ENCODE measurements at places on chromosomes 5 and 9.

DNA sequence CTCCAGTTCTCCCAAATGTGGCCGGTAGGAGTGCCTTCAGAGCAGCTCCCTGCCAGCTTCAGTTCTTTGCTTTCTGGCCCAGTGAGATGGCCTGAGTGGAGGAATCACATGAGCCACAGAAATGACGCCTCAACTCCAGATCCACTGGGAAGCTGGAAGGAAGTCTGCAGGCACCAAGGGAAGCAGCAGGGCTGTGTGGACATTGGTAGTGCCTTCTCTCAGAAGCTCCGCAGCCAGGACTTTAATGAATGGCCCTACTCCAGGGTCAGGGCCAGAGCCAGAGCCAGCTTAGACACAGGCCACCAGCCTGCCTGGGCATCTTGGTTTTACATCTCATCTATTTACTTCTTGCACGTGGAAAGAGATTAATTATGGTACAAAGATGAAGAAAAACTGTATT is 12.0 kb upstream of the PSMB7 start:
- DNase-seq: no peak

DNA sequence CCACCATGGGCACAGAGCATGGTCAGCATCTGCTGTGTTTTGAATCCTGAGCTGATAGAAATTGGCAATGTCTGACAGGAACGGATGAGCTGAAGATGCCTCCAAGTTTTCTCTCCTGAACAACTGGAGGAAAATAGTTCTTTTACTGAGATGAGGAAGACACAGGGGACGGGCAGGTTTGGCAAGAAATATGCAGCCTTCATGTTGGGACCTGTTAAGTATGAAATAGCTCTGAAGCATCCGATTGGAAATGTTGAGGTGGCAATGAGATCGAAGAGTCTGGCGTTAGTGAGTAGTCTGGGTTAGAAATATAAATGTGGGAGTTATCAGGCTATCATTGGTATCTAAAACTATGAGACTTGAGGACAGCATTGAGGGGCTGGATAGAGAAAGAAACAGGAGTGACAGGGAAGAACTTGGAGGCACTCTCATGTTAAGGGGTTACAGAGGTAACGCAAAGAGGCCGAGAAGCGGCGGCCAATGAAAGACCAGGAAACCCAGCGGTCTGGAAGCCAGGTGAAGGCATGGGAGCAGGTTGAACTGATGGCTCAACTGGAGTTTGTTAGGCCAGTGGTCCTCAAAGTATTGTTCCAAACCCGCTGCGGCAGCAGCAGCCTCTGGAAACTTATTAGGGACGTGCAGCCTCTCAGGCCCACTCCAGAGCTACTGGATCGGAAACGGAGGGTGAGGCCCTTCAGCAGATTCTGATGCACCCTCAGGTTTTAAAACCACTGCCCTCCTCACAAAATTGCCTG is 1.0 kb upstream of the MAMDC2 start:
- DNase-seq: no peak

DNA sequence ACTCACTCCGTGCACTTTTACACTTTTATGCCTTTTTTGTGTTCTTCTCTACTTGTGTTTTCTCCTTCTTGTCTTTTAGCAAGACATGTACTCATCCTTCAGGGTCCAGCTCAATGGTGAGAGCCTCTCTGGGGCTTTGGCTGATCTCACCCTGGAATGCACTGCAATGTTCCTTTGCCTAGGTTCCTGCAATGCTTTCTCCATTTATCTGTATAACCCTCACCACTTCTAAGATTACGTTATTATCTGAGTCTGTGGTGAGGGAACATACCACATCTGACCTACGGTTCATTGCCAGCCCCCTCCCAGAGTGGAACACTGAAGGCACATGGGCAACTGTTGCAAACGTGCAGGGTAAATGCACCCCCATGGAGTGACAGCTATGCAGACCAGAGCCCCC is 47.3 kb downstream of the KCNIP1 start:
- DNase-seq: no peak

DNA sequence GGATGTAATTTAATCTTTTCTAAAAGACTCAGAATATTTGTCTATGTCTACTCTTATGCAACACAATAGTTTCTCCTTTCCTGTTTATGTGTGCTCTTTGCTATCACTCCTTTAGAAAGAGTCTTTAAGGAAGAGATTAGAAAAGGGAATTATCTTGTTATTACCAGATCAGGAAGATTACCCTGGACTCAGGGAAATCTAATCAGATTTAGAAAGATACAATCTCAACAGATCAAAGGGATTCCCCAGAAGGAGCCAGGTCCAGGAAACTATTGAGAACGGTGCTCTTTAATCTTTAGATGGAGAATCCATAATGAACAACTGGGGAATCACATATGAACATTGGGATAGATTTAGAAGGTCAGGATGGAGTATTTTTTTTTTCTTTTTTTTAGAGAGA is 32.4 kb upstream of the ZFR start:
- no peak for DNase-seq

DNA sequence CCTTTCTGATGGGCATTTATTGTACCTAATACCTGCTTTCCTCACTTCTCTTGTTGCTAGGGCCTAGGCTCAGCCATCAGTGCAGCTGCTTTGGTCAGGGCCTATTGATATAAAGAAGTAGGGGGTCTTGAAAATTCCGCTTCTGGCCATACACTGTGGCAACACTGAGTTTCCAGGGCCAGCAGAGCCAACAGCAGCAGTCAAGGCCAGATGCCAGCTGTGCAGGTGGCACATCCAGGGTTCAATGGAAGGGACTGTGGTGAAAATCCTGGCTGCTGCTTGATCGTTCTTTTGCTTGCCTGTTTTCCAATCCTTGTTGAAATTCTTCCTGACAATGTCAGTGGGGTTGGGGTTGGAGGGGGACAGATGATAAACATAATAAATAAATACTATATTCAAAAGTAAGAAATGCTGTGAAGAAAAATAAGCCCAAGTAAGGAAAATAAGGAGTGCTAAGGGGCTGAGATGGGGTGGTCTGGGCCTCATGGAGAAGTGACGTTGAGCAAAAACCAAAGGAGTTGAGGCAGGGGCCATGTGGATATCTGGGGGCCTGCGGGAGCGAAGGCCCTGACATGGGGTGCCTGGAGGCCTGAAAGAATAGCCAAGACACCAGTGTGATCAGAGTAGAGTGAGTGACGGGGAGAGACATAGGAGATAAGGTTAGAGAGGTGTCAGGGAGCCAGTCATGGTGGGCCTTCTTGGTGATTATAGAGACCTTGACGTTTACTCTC is 91.0 kb upstream of the ALDH1B1 start:
- peak; percentile 53 for DNase-seq

DNA sequence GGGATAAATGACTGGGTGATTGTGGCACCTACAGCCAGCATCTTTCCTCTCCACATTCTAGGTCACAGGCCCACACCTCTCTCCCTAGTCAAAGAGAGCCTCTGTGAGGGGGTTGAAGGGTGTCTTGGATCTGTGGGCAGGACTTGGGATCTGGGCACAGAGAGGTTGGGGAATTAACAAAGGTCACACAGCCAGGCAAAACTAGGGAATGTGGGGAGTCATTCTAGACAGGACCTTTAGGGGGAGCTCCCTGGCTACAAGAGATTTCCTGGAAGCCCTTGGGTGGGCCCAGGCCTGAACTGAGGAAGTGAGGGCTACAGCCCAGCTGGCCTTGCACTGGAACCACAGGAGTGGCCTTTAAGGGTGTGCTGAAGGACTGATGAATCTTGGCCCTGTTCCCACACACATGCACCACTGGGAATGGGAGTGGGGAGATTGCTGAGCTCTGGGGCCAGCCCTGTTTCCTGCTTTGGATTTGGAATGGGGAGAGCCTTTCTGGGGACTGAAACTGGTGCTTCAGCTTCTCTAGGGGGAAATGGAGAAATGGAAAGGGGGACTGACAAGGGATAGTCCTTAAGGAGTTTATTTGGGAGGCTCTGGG is 12.4 kb upstream of the CXXC5 start:
- DNase-seq: peak; percentile 65

DNA sequence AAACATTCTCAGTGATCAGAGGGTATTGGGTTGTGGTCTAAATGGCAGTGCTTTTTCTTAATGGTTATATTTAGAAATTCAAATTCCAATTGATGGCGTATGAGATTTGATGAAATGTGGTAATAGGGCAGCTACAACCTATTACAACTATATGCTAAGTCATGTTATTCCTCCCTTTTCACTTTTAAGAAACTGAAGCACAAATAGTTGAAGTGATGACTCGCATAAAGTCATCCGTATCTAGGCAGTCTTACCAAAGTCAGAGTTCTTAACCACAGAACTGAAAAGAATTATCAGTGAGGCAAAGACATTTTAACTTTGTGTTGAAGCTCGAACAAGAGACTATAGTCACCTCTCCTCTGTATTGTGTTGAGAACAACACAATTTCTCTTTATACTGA is 28.2 kb downstream of the C9orf152 start:
- DNase-seq: no peak

- no peak for DNase-seq
These were observed 37.0 kb upstream of the OSMR start for GRCh38 chr5:38808666-38809343.

DNA sequence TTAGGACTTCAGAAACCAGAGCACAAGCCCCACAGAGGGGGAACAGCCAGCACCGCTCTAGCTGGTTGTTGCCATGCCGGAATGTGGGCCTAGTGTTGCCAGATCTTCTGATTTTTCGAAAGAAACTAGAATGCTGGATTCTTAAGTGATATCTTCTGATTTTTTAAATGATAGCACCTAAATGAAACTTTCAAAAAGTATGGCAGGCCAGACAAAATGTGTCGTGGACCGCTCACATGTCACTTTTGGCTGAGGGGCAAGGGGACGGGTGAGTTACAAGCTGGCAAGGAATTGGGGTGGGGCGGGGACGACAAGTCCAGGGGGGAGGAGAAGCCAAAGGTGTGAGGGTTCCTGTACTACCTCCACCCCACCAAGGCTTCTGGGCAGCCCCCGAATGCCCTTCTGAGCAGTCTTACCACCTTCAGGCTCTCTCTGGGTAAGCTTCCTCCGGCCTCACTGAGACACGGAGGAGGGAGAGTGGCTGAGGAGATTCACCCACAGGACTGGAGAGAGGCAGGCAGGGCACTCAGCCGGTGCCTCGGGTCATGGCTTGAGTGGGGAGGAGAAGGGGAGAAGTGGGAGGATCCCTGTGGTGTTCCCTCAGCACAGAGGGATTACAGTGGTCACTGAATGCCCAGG is 10.3 kb downstream of the B4GALT7 start:
- DNase-seq: no peak

- no peak for DNase-seq
These were observed 226.6 kb downstream of the SNX18 start for GRCh38 chr5:54743997-54744788.

DNA sequence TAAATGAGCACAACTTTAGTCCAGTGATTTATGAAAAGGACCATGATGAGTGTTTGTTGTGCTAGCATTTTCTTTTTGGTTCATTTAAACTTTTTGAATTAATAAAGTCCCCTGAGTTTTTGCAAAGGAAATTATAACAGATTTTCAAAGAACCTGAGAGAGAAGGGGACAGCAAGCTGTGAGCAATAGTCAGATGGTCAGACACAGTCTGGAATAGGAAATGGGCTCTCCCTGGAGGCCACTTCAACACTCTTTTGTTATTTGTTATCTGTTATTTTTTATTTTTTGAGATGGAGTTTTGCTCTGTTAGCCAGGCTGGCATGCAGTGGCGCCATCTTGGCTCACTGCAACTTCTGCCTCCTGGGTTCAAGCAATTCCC is 171.1 kb downstream of the ARHGEF28 start:
- DNase-seq: no peak

GRCh38 chr5:175206669-175207068 is 237.3 kb downstream of the DRD1 start:
- no peak for DNase-seq

DNA sequence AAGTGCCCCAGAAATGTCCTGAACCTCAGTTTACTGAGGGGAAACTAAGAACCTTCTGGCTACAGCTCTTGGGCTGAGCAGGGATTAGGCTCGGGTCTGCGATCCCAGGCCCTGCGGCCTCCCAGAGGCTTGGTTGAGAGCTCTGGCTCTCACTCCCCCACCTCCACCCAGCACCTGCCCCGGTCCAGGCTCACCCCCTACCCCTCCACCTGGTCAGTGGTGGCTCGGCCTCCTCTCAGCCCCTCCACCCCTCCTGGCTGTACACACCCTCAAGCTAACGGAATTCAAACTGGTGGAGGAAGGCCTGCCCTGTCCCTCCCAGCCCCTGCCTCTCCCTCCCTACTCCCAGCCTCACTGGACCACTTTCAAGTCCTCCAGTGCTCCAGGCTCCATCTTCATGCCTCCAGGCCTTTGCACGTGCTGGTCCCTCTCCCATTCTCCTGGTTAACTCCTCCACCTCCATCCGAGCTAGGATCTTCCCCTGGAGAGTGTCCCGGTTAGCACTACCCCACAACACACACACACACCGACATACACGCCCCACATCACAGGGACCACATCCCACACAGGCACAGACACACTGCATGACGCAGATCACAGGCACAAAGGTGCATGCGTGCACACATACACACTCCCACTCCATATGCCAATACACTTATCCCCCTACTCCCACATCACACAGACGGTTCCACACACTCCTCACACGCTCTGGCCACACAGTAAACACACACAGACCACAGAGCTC is 130.9 kb downstream of the C9orf50 start:
- no peak for DNase-seq

- DNase-seq: peak; percentile 92
These were observed 54.2 kb downstream of the ZSWIM6 start for GRCh38 chr5:61386045-61386800.

GRCh38 chr9:128125580-128126354 is 1.8 kb downstream of the PTGES2 start:
- DNase-seq: no peak

GRCh38 chr9:136629879-136630661 is 32.6 kb upstream of the EGFL7 start:
- peak; percentile 27 for DNase-seq

- no peak for DNase-seq
These were observed 488.6 kb upstream of the TRPC7 start for GRCh38 chr5:136853971-136854370.

GRCh38 chr5:142864290-142865260 is 94.4 kb downstream of the ARHGAP26 start:
- DNase-seq: no peak

GRCh38 chr9:124858330-124859046 is 3.3 kb downstream of the RPL35 start:
- DNase-seq: no peak

DNA sequence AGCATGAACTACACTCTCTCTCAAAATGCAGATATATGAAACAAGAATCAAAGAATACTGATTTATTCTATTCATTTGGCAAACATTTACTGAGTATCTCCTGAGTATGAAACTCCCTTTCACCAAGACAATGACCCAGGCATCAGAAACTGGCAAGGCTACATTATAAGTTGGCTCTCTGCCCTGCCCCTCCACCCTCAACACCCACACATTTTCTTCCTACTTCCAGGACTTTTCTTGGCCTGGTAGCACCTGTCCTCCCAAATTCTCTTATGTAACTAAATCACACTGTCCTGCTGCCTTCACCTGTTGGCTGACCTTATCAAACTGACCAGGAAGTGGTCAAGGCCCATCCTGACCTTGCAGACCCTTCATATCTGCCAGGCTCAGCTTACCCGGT is 3.5 kb downstream of the RASEF start:
- peak; percentile 5 for DNase-seq

All from NCI-H1092 treated with DMSO at 0.1 percent for 48 hours (cell line).